ENCODE measurements at places on chromosomes 16 and 17.

GRCh38 chr16:2289282-2289681 lies 21.4 kb upstream of the RNPS1 start:
- no peak for DNase-seq

DNA sequence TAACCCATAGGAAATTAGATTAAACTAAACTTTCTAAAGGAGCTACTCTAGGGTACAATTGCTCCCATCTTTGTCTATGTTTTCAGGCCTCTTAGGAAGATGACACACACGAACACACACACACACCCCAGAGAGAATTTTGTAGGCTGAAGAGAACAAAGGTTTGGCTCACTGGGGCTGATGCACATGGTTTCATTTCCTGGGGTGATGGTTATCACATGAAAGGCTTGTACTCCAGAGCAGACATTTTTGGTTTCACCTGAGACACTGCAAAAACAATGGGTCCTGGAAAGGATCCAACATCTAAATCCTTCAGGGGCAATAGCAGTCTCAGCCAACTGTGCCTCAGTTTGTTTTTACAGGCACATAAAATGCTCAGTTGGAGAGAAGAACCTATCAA lies 62.8 kb downstream of the GRB7 start:
- DNase-seq, result no peak

DNA sequence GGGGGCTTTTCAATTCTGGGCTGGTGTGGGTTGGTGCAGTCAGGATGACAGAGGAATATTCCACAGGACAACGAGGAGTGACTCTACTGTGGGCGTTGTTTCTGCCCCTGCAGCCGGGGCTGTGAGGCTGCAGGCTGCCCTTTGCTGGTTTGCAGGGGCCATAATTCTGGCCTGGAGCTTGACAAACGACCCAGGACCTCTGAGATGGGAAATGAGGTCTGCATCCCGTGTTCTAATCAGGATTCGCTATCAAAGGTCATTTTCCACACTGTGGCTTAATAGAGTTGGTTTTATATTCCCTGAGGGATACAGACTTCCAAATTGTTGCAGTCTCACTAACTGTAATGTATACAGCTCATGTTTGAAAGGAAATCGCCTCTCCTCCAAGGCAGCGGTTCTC lies 180.9 kb downstream of the RPTOR start:
- no peak for DNase-seq

GRCh38 chr17:66375121-66375520 lies 72.7 kb downstream of the PRKCA start:
- DNase-seq, result no peak

DNA sequence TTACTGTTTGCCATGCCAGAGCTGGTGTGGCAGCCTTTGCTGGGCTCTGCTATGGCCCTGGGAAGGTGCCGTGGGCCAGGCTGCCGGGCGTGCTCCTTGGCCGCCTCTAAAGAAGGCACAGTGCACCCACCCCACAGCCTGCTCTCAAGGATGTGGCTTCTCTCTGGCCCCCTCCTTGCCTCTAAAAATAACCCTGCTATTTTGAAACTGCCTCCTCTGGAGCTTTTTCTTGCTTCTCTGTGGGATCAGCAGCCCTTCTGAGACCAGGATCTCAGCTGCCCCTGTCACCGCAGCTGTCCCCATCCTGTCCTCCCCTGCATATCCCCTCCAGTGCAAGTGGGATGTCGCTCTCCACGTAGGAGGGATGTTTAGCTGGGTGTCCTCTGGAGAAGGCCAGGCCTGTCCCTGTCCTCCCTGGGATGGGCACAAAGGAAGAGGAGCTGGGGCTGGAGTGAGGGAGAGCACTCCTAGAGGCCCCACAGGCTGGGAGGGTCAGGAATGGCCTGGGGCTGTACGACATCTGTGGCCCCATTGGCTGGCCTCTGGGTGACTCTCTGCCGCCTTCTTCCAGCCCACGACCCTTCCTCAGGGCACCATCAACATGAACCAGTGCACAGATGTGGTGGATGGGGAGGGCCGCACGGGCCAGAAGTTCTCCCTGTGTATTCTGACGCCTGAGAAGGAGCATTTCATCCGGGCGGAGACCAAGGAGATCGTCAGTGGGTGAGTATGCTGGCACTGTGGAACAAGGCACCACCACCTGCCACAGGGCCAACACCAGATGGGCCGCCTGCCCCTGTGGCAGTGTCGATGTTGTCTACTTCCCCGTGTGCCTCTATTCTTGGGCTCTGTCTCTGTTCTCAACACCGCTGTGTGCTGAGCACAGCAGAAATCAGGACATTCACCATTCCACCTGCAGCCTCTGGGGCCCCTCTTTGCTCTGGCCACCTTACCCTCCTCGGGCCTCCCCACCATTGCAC lies 79.7 kb downstream of the PLD6 start:
- DNase-seq, result peak; percentile 50

DNA sequence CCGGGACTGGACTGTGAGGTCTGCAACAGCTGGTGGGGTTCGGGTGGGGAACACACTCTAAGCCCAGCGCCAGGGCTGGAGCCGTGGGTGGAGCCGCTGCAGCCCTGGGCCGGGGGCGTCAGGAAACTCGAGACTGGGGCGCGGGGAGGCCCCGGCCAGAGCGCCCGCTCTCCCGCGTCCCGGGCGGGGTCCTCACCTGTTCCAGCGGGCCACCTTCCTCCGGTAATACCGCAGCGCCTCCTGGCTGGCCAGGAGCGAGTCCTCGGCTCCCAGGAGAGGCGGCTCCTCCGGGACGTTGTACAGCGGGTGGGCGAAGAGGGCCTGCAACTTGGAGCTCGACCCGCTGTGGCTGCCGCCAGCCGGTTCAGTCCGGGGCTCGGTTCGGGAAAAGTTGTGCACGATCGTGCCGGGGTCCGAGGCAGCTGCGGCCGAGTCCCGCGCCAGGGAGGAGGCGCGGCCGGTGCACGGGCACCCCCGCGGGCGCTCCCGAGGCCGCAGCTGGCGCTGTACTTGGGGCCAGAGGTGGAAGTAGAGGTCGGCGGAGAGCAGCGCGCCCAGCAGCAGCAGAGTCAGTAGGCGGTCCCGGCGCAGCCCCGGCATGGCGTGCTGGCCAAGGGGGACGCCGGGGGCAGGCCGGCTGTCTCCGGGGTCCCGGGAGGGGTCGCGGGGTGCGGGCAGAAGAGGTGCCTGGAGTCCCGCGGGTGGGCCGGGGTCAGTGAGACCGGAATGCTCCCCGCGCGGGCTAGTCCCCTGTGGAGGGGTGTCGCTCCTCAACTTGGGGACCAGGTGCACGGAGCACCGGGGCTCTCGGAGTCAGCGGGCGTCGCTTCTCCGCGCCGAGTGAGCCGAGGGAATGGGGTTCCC lies 868 bp downstream of the FAM20A start:
- no peak for DNase-seq

DNA sequence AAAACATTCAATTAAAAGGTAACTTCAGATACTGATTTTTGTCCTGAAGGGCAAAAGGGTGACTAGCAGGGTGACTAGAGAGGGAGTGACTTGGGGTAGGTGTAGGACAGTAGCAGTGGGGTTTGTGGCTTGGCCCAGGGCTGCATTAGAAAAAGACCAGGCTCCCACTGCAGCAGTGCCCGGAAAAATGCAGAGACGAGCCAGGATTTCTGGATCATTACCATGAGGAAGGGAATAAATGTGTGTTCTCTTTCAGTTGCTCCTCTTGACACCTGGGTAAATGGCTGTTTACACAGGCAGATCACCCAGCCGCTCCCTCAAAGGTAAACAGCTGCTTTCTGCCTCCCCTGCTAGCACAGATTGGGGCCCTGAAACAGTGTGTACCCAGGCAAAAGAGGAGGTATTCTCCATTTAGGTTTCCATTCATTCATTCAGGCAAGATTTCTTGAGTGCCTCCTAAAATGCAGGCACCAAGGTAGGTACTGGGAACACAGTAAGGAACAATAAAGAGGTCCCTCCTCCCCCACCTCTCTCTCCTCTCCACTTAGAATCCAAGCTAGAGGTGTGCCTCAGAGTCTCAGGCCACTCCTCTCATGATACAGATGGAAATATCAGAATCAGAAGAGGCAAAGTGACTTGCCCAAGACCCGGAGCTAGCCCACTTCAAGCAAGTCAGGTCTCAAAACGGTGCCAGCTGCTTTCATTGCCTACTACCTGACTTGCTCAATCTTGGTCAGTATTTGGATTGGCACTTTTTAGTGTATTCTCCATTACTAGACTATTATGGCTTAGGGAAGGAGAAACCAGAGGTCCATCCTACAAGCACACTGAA lies 15.2 kb upstream of the TOX3 start:
- no peak for DNase-seq

DNA sequence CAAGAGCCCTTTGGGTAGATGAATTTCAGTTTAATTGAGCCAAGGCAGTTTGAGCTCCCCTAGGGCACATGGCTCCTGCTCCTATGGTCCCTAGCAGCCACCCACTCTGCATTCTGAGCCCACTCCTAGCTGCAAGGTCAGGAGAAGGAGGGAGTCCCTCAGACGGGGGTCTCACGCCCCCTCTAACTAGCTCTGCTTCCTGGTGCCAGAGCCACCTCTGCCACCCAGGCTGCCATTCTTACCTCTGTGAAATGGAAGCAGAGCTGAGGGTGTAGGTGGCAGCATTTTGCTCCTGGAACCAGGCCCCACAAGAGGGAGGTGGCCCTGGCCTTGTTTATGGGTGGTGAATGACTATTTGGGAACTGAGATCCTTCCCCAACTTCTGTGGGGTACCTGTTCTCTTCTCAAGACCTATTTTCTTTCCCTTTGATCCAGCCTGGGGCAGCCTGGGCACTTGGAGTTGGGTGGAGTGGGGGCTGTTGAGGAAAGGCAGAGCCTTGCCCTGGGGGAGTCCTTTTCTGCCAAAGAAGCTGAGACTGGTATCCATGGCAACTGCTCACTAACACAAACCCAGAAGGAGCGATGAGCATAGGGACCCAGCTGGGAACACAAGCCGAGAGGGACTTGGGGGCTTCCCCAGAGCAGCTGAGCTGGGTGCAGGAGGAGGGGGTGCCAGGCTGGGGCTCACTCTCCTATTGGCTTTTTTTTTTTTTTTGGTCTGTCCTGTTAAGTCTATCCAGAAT lies 4.8 kb downstream of the SPNS2 start:
- no peak for DNase-seq

DNA sequence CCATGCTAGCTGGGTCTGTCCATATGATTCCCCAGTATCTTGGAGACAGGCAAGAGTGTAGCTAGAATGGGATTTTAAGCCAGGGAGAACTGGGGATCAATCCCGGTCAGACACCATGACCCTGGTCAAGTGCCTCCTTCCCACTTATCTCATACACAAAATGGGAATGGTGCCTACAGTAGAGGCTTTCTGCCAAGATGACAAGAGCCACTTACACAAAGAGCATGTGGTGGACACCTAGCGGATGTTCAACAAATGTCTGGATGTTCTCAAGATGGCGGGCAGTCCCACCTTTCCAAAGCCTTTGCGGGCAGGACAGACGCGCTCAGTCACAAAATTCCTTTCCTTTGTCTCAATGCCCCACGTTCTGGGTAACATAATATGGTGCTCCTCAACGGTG lies 57.3 kb downstream of the MAF start:
- DNase-seq, result no peak

Measured in NCI-H1694 (cell line).